ENCODE measurements at places on chromosomes 13 and 19.

DNA sequence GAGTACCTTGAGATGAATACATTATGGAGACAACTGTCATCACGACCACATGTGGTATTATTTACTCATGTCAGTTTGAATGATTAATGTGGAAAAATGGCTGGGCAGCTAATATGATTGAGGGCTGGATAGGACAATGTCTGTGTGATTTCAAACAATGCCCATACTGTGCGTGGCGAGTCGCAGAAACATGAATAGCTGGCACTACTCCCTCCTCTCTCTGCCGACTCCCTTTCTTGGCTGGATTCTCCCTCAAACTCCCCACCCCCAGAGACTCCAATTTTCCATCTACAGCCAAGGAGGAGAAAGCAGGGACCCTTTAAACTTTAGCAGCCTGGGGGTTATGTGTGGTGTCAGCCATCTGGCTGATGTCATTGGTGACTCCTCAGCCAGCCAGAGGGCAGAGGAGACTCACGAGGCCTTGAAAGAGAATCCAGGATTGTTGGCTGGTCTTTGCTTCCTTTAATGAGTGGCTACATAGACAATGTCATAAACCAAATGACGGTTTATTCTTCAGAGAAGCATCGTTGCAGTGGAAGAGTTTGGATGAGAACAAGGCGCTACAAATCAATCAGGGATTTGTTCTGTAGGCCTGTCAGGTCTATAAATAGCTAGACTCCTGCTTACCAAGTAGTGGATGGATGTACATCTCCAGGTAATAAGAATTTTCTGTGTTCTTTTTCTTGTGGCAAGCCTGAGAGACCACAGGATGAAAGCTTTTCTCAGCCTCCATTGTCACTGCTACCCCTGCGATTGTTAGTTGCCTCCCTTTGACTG is 165.6 kb downstream of the DLEU7 start:
- no peak for DNase-seq

- DNase-seq = no peak
Observed at GRCh38 chr13:52782471-52783448, 43.1 kb upstream of the CNMD start.

GRCh38 chr19:45468159-45468651 is 409 bp downstream of the FOSB start:
- peak; percentile 62 for DNase-seq

DNA sequence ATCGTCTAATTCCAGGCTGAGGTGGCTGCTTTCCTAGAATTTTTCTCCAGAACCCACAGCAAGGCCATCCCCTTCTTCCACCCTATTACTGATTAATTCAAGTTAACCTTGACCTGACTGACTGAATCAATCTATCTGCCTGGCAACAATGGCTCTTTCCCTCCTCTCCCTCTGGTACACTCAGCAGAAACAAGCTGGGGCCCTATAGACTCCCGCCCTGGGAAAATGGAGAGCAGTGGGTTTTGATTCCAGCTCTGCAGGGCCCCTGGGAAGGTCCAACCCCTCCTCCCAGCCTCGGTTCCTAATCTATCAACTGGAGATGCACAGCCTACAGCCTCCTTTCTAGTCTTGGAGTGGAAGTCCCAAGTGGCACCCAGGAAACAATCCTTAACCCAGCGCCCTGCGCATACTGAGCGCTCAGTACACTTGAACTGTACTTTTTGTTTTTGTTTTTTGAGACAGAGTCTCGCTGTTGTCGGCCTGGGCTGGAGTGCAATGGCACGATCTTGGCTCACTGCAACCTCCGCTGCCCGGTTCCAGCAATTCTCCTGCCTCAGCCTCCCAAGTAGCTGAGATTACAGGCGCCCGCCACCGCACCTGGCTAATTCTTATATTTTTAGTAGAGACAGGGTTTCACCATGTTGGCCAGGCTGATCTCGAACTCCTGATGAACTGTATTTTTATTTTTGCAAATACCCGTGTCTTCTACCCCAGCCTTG is 5.2 kb upstream of the C3 start:
- no peak for DNase-seq

- DNase-seq = no peak
Observed at GRCh38 chr19:42313840-42314755, 989 bp downstream of the TMEM145 start.

- DNase-seq = peak; percentile 68
Observed at GRCh38 chr19:15378534-15379082, 979 bp downstream of the AKAP8 start.

- no peak for DNase-seq
Observed at GRCh38 chr19:54207676-54207982, 7.0 kb downstream of the RPS9 start.

- DNase-seq = no peak
Observed at GRCh38 chr13:52158629-52159158, 703 bp downstream of the NEK3 start.

GRCh38 chr19:16584248-16585093 is 12.3 kb upstream of the SLC35E1 start:
- DNase-seq = peak; percentile 95

DNA sequence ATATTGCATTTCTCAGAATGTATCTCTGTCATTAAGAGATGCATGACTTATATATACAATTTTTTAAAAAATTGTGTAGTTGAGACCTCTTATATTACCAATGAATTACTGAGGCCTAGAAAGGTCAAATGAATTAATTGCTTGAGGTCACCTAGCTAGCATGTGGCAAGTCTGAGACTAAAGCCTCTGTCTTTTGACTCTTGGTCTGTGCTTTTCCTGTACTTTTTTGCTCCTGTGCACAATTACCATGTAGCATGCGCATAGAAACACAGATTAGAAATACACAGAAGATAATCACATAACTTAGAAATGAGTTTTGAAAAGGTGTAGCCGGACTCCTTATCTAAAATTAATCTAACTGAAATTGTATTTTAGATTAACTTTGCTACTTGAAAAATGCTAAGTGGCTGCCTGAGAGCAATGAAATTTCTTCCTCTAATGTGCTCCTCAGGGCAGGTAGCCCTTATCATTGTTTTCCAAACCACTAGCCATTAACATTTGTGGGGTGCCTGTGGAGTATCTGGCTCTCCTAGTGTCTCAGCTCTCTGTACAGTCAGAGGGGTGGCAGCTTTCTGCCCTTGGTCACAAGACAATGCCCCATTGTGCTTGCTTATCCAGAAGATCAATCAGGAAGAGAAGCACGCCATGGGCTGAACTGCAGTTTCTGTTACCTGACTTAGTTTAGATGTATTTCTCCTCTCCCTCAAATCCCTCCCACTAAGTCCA is 119.6 kb downstream of the RFC3 start:
- no peak for DNase-seq

DNA sequence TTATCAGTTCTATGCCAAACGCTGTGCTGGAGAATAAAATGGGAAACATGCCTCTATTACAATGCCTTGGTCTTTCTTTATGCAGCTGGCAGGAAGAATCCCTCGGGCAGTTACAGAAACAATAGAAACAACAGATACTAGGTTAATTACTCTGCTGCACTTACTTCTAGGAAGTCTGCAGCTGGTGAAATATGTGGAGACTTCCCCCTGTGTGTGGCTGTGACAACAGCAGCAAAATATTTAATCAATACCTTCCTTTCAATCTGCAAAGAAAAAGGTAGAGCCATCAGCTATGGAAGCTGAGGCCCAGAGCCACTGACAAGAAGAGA is 9.9 kb downstream of the STOML3 start:
- DNase-seq = no peak

DNA sequence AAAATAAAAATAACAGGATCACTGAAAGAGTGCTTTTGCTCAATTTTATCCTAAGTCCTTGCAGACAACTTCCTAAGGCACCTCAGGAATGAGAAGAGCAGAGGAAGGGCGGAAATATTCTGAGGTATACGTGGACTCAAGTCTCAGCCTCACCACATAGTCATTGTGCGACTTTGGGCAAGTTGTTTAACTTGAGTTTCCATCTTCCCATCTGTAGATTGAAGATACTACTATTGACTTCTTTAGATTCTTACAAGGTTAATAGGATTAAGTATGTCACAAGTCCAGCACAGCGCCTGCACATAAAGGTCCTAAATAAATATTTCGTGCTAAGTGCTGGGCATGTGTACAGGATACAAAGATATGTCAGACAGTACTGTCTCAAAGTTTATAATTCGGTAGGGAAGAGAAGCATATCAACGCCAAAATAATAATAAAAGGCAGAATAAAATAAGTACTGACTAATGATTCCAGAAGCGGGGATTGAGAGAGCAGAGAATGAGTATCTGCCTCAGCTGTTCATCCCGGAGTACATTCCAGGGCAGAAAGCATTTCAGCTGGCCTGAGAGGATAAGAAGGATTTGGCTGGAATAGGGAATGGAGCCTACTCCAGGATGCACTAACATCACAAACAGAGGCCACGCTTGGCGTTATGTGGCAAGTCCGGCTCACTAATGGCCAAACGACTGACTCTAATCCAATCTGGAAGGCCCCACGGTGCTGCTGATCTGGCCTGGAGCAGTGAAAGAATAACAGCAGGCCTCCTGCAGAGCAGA is 139.7 kb downstream of the FLT1 start:
- no peak for DNase-seq

DNA sequence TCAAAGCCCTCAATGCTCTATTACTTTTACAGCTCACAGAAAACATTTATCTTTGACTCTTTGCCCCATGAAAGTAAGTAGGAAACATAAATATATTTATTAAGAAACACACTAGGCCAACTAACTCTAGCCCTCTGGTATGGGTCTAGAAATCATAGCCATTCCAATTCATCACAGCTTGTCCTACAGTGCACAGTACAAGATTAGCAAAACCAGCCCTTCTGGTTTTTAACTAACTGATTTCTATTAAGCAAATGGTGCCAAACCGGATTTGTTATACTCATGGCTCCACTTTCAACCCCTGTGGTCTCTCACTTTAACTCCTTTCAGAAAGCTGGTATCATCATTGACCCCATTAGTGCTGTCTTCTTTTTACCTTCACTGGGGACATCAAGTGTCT is 5.6 kb upstream of the LRRC63 start:
- DNase-seq = no peak

GRCh38 chr19:45878043-45878794 is 7.7 kb downstream of the IRF2BP1 start:
- DNase-seq = peak; percentile 57

- DNase-seq = no peak
Observed at GRCh38 chr13:100349594-100349993, 239.0 kb downstream of the GGACT start.

- DNase-seq = no peak
Observed at GRCh38 chr13:95937714-95938320, 115.4 kb downstream of the UGGT2 start.

- no peak for DNase-seq
Observed at GRCh38 chr13:28094306-28094705, 6.1 kb downstream of the FLT3 start.

DNA sequence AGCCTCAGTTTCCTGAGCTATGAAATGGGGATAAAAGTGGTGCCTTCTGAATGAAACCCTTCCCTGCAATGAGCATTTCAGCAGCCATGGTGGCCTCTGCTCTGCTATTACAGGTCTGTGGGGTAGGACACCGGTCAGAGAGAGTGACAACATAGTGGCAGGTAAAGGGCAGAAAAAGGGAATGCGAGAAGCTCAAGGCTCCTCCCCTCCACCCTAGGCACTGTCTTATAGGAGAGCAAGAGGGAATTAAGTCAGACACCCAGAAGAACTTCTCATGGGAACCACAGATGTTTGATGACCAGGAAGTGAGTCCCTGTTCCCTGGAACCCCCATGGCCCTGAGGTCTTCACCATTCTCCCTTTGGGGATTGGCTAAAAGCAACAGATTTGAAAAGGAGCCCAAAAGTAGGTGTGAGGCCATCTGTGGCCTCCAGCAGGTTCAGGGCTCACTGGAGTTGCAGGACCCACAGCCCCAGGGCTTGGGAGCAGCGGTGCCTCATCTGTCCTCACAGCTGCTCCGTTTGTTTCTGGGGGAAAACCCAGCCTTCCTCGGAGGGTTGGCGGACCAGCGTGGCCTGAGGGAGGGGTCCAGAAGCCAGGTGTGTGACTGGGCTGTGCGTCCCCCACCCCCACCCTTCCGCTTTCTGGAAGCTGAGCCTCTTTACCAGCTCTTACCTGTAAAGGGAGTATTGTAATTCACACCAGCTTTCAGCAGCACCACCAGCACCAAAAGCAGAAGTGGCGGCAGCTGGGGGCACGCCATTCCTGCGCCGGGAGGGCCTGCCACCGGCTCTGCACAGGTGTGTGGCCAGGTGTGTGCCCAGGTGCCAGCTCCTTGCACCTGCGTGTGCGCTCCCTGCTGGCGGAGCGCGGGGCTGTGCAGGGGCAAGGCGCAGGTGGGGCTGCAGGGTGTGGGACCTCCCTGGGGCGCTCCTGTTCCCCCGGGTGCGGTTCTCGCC is 19.4 kb downstream of the IQCN start:
- no peak for DNase-seq

DNA sequence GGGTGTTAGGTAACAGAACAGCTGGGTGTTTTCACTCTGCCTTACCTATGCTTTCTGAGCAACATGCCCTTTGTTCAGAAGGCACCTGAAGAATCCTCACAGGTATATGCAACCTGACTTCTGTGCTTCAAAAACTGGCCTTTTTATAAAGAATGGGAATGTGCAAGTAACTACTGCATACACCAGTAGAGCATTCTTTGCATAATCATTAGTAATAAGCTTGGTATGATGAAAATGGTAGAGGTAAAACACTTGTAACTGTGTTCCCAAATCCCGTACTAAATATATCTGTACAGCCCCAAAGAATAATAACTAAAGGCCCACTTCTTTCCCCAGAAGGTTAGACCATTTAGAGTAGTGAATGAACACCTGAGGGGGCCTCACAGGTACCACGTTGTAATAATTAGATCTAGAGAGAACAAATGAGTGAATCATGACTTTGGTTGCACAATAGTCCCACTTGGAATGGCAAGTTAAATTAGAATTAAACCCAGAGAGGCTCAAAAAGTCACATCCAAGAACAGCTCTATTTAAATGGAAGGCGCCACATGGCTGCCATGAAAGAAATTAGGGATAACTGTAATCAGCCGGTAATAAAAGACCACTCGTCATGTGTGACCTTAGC is 413.9 kb downstream of the KLF12 start:
- DNase-seq = no peak

DNA sequence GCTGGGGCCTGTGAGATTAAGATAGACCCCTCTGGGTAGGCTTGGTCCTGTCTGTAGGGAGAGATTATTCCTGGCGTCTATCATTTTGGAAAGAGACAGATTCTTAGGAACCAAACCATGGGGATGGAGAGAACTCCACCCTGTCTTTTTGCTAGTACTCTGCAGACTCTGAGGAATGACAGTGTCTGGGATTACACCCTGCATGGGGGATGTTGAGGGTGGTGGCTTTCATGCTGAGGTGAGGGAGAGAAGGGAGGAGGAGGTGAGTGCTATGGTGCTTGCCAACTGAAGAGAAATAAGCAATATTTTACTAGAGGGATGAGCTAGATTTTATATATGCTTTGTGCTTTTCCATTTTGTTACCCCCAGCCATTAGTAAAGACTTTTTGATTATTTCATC is 74.5 kb upstream of the PCDH8 start:
- no peak for DNase-seq

- DNase-seq = no peak
Observed at GRCh38 chr13:81320516-81320915, 979.6 kb upstream of the SPRY2 start.

- no peak for DNase-seq
Observed at GRCh38 chr19:55552206-55552605, 6.9 kb upstream of the SBK3 start.

Measured in activated CD4-positive, alpha-beta memory T cell treated with anti-CD3 and anti-CD28 coated beads for 36 hours (primary cell).